ENCODE measurements at places on chromosomes 5 and 9.

DNA sequence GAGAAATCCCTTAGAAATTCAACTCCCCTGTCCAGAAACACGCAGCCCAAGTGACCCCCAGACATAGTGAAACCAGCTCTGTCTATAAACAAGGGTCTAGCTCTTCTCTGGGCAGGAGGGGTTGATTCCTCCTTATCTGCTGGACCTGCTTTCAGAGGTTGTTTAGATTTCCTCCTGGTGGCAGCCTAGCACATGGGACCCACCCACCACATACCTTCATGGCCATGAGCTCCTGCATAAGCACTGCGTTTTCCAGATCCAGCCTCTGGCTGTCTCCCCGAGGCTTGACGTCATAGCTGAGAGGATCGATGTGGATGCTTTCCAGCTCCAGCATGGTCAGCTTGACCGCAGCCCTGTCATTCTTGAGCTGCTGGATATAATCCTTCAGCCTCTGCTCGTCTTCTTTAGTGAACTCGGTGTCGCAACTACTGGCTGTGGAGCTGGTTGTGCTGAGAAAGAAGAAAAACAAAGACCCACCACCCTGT is 77.0 kb downstream of the DCP2 start:
- no peak for DNase-seq

GRCh38 chr9:86405926-86406325 is 51.7 kb upstream of the TUT7 start:
- DNase-seq = no peak

DNA sequence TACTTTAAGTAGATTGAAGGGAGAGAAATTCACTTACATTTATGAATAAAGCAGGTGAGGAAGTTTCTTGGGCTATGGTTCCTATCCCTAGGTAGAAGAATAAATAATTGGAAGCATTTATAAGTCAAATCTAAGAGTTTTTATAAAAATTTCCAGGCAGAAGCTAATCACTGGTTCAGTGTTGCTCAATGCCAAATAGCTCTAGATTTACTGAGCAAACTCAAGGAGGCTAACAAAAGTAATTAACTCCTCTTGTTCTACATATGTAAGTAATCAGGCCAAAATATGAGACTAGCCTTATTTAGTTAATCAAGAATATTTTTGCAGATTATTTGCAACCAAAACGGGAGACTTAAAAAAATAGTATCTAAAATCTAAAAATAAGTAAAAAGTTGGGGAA is 472.3 kb downstream of the PLK2 start:
- no peak for DNase-seq

DNA sequence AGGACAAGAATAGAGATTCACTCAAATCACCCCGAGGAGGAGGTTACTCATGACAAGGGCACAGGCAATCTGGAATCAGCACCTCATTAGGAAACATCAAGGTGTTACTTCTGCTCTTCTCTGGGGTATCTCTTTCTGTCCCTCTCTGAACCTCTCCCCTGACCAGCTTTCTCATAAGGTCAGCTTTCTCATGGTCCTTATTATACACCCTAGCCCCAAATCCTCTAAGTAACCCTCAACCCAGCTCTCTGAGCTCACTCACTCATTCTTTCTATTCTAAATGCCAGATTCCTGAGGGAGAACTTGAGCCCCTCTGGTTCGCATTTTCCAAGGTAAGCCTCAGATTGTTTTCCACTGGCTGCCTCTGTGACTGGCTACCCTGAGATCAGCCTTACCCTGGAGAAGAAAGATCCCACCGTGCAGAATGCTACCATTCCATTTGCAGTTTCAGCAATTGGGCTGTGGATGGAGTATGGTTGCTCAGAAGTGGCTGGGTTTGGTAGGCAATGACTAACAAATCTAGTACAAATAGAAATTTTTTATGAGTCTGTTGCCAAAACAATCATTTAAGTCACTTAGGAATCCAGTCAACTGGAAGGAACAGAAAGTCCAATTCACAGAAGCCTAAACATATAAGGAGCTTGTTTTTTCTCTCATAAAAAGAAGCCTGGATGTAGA is 9.0 kb upstream of the TIMD4 start:
- DNase-seq = no peak

GRCh38 chr5:123598028-123598689 is 86.2 kb downstream of the CSNK1G3 start:
- DNase-seq = no peak

DNA sequence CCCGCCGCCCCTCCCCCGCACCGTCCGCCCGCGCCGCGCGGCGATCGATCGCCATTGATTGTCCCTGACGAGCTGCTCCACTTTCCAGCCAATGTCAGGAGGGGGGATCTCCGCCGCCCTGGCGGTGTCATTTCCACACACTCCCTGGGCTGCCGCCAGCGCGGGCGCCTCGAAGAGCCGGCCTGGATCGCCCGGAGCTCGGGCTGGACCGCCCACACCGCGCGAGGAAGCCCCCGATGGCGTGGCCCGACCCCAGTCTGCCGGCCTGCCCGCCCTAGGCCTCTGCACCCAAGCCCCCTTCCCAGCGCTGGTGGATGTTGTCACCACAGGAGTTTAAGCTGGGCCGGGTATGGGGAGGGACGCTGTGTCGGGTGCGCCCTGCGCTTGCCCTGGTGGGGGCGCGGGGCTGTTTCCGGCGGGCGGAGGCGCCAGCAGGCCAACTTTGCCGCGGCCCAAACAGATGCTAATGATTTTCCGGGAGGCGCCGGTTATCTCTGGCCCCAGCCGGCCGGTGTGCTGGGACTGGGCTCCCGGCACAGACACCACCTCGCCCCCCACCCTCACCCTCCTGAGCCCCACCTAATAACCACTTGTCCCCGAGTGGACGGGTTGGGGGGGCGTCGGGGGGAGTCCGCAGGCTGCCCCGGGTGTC is 10.6 kb upstream of the CXXC5 start:
- DNase-seq = peak; percentile 92

- no peak for DNase-seq
Measured at GRCh38 chr5:75286211-75286773, 49.6 kb upstream of the ANKRD31 start.

- DNase-seq = peak; percentile 72
Measured at GRCh38 chr5:132050136-132050535, 10.3 kb upstream of the IL3 start.

- no peak for DNase-seq
Measured at GRCh38 chr5:57895766-57896165, 413.2 kb upstream of the ACTBL2 start.

DNA sequence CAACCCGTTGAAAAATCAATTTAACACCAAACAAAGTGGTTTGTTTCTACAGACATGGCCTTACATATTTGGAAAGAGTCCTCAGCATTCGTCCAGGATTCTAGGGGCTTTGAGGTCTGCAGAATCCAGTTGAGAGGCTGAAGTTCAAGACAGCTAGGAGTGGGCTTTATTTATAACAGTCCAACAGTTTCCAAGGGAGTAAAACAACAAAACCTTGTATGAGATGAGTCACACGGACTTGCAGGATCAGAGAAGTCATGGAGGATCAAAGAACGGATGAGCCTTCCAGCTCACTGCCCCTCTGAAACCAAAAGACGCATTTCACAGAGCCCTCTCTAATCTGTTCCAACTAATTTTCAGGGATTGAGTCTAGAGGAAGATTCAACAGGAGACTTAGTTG is 11.1 kb upstream of the ESM1 start:
- no peak for DNase-seq

DNA sequence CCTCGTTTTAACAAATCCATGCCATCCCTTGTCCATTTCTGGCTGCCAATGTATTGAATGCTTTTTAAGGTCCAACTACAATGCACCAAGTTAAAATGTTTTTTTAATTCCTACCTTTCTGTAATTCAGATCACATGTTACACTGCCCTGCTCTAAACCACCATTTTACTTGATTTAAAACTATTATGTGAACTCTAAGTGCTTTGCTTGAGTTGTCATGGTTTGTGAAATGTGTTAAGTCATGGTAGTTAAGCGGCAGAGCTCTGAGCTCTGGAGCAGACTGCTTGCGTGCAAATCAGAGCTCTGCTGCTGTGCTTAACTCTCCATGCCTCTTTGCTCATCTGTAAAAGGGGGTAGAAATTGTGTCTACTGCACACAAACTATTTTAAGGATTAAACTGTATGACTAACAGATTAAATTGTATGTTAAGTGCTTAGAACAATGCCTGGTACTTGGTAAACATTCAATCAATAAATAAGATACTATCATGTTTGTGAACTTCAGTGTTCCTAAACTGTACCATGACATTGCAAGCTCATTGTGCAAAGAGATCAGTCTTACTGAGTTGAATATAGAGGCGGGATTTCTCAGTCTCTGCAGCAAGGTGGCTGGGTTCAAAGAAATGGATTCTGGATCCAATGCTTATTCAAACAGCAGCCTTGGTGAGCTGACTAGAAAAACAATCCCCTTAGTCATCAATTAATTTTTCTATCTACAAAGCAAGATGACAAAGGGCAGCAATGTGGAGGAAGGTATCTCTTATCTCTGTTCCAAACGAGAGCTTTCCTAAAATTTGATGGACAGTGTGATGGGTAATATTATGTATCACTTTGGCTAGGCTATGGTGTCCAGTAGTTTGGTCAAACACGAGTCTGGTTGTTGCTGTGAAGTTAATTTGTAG is 16.1 kb upstream of the CMBL start:
- no peak for DNase-seq

GRCh38 chr9:38434365-38434764 is 10.1 kb upstream of the IGFBPL1 start:
- DNase-seq = no peak
